GM23338 (cell line): ENCODE measurements at places on chromosomes 11 and 22.

DNA sequence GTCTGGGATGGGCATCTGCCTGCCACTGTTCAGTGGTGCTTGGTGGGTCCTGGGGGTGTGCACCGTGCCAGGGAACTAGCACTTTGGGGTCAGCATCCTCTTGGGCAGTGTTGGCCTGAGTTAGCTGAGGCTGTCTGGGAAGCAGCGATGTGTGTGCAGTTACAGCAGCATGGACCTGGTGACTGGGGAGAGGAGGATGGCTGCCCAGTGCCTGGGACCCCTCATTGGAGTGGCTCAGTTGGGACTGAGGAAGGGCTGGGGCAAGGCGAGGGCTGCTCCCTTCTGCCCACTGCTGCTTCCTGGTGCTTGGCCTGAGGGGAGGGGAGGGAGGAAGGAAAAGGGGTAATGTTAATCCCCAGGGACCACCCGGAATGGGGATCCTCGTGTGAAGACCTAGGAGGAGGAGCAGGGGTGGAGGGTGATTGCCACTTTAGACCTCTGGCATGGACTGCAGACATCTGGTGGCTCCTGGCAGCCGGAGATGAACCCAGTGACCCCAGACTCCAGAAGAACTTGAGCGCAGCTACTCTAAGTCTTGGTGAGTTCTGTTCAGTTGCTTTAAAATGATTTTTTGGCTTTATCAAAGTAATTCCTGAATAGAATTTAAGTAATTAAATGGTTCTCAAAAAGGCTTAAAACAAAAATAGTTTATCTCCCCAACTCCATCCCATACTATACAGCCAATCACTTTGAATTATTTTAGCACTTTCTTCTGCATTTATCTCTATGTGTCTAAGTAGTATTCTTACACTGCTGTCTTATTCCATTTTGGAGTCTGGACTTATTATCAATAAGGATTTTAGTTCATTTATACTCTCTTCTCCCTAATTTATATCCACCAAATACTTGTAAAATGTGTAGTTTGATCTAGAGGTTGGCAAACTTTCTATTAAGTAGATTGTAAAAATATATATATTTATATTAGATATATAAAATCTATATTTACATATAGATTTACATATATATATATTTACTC is 15.4 kb upstream of the TMEM191C start:
- no peaks in the 10 kb centered on the region for H3K36me3 ChIP-seq
- DNase-seq, result no peak
- no peak overlapping the region for H3K27ac ChIP-seq
- no peak overlapping the region for H3K4me3 ChIP-seq

DNA sequence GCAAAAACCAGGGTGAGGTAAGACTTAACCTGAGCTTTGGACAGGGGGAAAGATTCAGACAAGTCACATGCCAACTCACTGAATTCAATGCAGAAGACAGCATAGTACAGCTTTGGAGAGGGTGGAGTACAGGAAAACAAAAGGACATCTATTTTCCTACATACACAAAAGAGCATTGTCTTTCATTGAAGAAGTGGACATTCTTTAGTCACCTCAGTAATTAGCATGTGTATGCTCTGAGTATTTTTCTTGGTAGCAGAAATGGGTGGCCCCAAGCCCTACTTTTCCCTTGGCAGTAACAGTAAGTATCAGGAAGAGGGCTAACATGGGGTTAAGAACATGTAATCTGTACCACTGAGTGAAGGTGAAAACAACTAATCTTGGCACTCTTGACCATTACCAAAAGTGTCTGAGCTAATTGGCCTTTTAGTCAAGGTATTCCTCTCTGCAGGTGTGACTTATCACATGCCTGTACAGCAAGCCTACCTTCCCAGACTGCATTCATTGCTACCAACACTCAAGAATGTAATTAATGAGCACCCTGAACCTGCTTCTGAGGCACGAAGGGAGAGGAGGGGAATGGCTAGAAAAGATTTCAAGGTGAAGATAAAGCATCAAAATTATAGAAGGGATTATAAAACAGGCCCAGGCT is 33.9 kb downstream of the SYTL2 start:
- H3K36me3 ChIP-seq, result no peaks in the 10 kb centered on the region
- peaks cover 11% of the 10 kb centered on the region for H3K4me1 ChIP-seq
- no peak for DNase-seq
- no peak overlapping the region for H3K4me3 ChIP-seq
- H3K27me3 ChIP-seq, result no peaks in the 10 kb centered on the region

- no peaks in the 10 kb centered on the region for H3K27me3 ChIP-seq
- H3K36me3 ChIP-seq, result peaks cover 2% of the 10 kb centered on the region; the same call in 1 of the 2 replicates
- no peak overlapping the region for H3K27ac ChIP-seq
- no peak overlapping the region for H3K4me3 ChIP-seq
These were observed 80.3 kb downstream of the ETS1 start for GRCh38 chr11:128506999-128507611.

DNA sequence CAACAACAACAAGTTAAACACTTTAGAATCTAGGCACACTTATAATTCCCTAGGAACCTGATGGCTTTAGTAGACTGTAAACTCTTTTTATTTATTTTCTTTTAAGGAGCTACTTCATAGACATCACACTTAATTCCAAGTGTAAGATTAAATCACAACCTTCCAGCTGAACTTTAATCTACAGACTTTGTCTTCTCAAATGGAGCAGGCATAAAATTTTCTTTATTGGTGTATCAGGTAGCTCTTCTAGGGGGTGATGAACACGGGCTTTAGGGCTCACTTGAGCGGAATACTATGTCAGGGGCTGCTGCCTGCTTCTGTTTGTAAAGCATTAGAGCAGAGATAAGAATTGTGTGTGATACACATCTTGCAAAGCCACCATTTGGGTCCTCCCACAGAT is 525.8 kb upstream of the FAT3 start:
- H3K4me3 ChIP-seq, result no peak overlapping the region
- no peaks in the 10 kb centered on the region for H3K4me1 ChIP-seq
- DNase-seq, result no peak
- no peaks in the 10 kb centered on the region for H3K27me3 ChIP-seq

DNA sequence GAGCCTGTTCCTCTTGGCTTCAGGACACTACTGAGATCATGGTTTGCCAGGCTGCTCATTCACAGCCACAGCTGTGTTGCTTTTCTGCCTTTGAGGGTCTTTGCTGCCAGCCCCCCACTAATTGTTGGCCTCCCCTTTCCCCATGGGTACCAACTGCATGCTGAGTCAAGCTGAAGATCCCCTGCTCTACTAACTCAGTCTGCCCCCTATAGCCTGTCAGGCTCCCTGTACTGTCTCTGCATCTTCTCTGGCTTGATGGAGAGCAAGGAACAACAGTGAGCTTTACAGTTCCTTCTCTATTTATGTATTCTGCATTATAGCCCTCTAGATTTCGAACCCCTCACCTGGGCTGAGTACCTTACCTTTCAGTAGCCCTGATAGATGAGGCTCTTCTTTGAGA is 257.6 kb upstream of the CADM1 start:
- H3K27ac ChIP-seq, result no peak overlapping the region
- no peak for DNase-seq
- H3K4me1 ChIP-seq, result 0 out of 2 replicates have a peak, but pooled peaks cover 3% of the 10 kb centered on the region
- peaks cover 46% of the 10 kb centered on the region for H3K27me3 ChIP-seq

DNA sequence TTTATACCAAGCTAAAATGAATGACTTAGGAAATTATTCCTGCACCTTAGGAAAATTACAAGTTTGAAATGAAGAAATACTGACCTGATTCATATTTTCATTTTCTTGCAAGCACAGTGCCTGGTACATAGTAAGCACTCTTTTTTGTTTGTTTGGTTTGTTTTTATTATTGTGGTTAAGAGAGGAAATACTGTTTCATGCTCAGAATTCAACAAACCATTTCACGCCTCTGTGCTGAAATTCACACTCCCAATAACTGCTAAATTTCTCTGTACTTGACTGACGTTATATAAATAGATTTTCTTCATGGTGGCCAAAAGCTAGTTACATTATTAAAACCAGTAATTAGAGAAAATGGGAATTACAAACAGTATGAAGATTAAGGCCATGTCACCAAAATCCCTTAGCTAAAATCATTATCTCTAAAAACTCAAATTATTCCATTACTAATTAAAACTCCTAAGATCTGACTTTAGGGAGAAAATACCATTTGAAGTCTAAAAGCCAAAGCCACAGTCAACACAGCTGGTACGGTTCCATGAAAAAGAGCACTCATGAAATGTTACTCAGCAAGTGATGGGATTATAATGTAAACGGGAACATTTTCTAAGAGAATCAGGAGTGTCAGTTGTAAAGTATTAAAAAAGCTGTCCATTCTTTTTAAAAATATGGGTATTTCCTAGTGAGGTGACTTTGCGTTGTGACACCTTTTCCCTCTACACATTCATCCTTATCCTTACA is 77.8 kb upstream of the DDI1 start:
- H3K4me1 ChIP-seq, result peaks cover 6% of the 10 kb centered on the region; the same call in 1 of the 2 replicates
- no peaks in the 10 kb centered on the region for H3K27me3 ChIP-seq
- no peak for DNase-seq
- no peak overlapping the region for H3K27ac ChIP-seq

GRCh38 chr11:134062265-134063123 is 6.4 kb upstream of the JAM3 start:
- DNase-seq, result no peak
- H3K36me3 ChIP-seq, result no peaks in the 10 kb centered on the region
- H3K27ac ChIP-seq, result no peak overlapping the region

GRCh38 chr11:86070142-86071056 is 1.5 kb upstream of the PICALM start:
- no peaks in the 10 kb centered on the region for H3K27me3 ChIP-seq
- H3K4me3 ChIP-seq, result peak overlapping the region; percentile 87; the same call in 1 of the 2 replicates
- peak overlapping the region; percentile 99 for H3K27ac ChIP-seq
- H3K4me1 ChIP-seq, result peaks cover 26% of the 10 kb centered on the region

DNA sequence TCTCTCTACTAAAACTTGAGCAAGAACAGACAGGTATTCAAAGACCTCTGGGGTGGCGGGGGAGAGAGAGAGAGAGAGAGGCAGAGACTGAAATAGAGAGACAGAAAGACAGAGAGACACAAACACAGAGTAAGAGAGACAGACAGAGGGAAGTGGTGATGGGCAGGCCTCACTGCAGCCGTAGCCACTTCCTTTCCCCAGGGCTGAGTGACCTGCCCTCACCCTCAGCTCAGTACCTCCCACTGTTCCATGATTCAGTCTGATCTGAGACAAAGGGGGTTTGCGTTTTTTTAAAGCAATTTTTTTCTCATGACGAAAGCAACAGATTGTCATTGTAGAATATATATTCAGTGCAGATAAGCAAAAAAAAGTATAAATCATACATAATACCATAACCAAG is 607.9 kb upstream of the B3GAT1 start:
- H3K36me3 ChIP-seq, result peaks cover 2% of the 10 kb centered on the region; the same call in 1 of the 2 replicates
- no peak overlapping the region for H3K4me3 ChIP-seq
- H3K27me3 ChIP-seq, result no peaks in the 10 kb centered on the region

- no peak overlapping the region for H3K4me3 ChIP-seq
- no peak for DNase-seq
- no peak overlapping the region for H3K27ac ChIP-seq
- H3K36me3 ChIP-seq, result no peaks in the 10 kb centered on the region
- H3K4me1 ChIP-seq, result peaks cover 7% of the 10 kb centered on the region; the same call in 1 of the 2 replicates
- H3K27me3 ChIP-seq, result peaks cover 16% of the 10 kb centered on the region
These were observed 841 bp downstream of the B3GNT6 start for GRCh38 chr11:77035039-77035438.

DNA sequence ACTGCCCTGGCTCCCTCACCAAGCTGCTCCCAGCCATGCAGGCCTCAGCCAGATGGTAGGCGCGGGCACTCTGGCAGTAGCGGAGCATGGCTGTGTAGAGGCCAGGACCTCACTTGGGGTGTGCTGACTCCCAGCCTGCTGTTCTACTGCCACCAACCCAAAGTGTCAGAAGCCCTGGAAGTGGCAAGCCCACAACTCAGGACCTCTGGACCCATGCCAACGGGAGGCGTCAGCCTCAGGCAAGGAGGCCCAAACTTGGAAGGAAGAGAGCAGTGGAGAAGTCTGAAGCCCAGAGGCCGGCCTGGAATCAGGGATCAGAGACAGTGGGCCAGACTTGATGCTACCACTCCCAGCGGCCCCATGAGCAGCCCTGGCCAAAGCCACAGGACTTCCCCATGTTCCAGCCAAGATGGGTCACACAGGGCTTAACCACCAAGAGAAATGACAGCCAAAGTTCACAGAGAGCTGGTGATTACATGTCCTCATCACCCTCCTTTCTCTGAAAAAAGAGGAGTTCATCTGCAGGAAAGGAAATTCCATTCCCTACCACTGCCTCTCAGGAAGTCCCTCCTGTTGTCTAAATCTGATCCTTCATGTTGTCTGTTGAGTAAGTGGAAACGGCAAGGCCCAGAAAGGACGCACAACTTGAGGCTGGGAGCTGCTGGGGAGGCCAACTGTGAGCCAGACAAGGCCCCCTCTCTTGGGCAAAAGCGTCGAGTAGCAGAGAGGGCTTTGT is 4.4 kb downstream of the ARRB1 start:
- peaks cover 14% of the 10 kb centered on the region for H3K27me3 ChIP-seq
- peaks cover 46% of the 10 kb centered on the region for H3K4me1 ChIP-seq
- DNase-seq, result no peak
- no peaks in the 10 kb centered on the region for H3K36me3 ChIP-seq
- H3K4me3 ChIP-seq, result no peak overlapping the region

DNA sequence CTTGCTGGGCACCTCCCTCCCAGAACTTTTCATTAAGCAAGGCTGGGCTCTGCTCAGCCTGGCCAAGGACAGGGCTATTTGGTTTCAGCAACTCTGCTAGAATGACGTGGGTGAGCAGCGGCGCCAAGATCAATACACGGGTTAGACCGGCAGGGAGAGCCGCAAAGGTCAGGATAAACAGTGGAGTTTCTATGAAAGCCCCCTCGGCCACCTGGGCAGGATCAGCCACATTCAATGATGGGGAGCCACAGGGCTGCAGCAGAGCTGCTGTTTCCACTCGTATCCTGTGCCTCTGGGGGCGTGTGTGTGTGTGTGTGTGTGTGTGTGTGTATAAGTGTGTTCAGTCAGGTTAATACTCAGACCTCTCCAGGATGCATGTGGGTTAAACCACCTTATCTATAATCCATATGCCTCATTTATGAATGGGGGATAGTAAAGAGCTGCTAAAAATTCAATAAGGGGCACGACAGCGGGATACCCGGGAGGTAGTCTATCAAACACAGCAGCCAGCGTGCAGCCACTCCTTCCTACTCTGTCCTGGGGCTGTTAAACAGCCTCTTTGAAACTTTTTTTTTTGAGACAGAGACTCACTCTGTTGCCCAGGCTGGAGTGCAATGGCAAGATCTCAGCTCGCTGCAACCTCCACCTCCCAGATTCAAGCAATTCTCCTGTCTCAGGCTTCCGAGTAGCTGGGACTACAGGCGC is 34.8 kb downstream of the MYH9 start:
- no peaks in the 10 kb centered on the region for H3K27me3 ChIP-seq
- no peaks in the 10 kb centered on the region for H3K36me3 ChIP-seq
- no peak overlapping the region for H3K4me3 ChIP-seq
- DNase-seq, result peak; percentile 25

GRCh38 chr22:35400501-35400790 is 506 bp downstream of the MCM5 start:
- peak; percentile 54 for DNase-seq
- H3K36me3 ChIP-seq, result peaks cover 43% of the 10 kb centered on the region
- no peaks in the 10 kb centered on the region for H3K27me3 ChIP-seq
- peaks cover 24% of the 10 kb centered on the region for H3K4me1 ChIP-seq
- H3K27ac ChIP-seq, result peak overlapping the region; percentile 92
- peak overlapping the region; percentile 79 for H3K4me3 ChIP-seq
